ENCODE measurements at places on chromosomes 11 and 22.

DNA sequence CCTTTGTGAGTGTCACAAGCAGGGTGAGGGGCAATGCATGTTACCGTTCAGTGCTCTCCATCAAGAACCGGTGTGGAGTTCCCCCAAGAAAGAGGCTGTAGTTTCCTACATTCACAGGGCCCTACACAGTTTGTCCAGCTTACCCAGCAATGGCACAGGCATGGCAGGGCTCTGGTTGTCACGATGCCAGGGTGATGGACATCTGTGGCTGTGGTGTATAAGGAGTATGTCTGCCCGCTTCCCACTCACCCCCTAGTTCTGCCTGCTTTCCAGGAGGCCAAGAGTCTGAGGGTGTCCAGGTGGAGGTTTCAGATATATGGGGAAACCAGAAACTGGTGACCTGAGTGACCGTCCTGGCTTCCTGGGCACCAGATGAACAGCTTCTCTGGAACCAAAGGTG is 116.1 kb downstream of the PKNOX2 start:
- no peak for DNase-seq

- DNase-seq, result no peak
These were observed 6.2 kb downstream of the LRRC74B start for GRCh38 chr22:21051831-21052400.

GRCh38 chr11:68041617-68042218 is 2.9 kb downstream of the TCIRG1 start:
- DNase-seq, result no peak

- no peak for DNase-seq
These were observed 41.2 kb downstream of the MYEOV start for GRCh38 chr11:69335007-69335780.
